ENCODE measurements at places on chromosomes 16 and 17.
A peak's percentile ranks its signal among the peaks of the same experiment; 100 is the strongest.

- DNase-seq = peak; percentile 51
These were observed 25.5 kb upstream of the CIITA start for GRCh38 chr16:10851512-10851911.

DNA sequence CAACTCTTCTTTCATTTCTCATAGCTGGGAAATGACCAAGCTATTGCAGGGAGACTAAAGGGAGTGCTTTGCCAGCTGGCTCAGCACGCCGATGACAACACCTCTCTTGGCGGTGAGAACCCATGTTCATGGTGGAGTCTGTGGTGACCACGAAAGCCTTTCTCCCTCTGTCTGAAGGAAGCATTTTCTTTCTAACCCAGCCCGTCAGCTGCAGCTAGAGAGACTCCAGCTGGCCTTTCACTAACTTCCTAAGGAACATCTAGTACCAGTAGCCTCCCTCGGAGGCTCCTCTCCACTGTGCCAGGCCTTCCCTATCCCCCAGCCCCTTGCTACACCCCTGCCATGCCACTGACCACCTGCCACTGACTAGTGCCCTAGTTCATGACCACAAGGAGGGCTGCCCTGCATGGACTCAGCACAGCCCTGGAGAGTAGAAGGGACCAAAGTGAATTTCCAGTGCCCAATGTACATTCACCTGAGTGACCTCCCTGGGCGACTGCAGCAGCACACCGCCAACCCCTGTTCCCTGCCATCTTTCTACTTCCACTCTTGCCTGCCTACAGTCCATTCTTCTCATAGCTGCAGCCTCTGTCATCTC, 81.3 kb downstream of the CBLN1 start:
- no peak for DNase-seq

- DNase-seq = no peak
These were observed 6.0 kb downstream of the LYRM1 start for GRCh38 chr16:20906341-20907255.

- no peak for DNase-seq
These were observed 50.7 kb downstream of the TANGO6 start for GRCh38 chr16:68893710-68894705.

GRCh38 chr17:71316176-71316897, 804.5 kb upstream of the SOX9 start:
- no peak for DNase-seq

GRCh38 chr17:82283208-82283749, 9.8 kb upstream of the CSNK1D start:
- DNase-seq = peak; percentile 75

DNA sequence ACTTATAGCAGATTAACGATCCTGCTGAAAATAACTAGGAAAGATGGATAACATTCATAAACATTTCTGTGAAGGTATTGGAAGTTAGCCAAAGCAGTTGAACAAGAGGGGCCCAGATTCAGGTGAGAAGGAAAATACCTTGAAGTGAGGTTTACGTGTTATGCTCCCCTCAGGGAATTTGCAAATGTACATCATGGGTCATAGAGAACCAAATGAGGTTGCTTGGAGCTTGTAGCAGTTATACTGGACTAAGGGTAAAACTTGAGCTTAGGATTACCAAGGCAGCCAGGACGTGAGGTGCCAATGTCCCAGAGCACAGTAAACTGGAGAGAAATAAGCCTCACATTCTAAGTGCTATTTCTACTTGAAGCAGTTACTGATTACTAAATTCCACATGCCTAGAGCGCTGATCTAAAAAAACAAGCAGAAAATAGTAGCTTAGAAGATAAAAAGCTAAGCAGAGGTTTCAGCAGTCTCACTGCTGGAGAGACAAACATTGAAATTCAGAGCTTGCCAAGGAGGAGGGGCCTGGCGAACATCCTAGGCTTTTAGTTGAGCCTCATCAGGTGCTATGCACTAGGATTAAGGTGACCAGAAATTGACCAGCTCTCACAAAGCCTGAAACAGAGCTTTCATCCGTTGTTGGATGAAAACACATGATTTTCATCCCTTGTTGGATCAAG, 136.7 kb upstream of the FAM20A start:
- no peak for DNase-seq

GRCh38 chr17:4706121-4706520, 2.2 kb upstream of the PELP1 start:
- DNase-seq = no peak

GRCh38 chr17:71304498-71305158, 816.2 kb upstream of the SOX9 start:
- DNase-seq = peak; percentile 29

DNA sequence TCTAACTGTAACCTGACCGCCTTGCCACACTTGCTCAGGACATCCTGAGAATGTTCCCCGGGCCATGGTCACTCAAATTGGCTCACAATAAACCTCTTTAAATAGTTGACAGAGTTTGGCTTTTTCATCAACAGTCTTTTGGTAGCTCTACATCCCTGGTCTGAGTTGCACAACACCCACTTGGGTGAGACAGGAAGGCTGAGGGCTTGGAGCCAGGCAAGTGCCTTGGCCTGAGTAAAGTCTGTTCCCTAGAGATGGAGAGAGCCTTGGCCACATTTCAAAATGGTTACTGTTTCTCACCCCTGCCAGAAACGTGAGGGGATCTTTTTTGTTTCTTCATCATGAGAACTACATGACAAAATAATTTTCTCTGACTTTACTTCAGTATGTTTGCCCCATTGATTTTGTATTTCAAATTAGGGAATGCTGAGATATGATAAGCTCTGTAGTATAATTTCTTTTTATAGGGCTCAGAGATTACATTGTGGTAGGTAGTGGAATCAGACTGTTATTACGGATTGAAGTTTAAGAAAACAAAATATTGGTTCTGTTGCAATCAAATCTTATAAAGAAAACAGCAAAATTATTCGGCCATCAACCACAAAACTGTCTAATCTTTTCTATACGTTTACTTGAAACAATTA, 53.9 kb upstream of the NETO2 start:
- DNase-seq = no peak

- DNase-seq = no peak
These were observed 101.4 kb upstream of the HSBP1 start for GRCh38 chr16:83706394-83706793.

DNA sequence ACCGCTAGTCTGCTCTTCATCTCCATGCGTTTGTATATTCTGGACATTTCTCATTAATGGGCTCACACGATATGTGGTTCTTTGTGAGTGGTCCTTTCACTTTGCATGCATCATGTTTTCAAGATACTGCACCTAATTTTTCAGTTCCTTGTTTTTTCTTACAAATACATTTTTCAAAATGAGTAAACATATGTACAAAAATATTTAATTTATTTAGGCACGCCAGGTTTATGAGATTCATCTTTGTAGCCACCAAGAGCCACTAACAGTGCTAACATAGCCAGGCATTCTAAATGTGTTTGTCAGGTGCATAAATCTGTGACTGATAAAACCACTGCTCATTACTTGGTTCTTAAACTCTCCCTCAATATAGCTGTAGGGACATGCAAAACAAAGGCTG, 375.3 kb downstream of the WWOX start:
- no peak for DNase-seq

DNA sequence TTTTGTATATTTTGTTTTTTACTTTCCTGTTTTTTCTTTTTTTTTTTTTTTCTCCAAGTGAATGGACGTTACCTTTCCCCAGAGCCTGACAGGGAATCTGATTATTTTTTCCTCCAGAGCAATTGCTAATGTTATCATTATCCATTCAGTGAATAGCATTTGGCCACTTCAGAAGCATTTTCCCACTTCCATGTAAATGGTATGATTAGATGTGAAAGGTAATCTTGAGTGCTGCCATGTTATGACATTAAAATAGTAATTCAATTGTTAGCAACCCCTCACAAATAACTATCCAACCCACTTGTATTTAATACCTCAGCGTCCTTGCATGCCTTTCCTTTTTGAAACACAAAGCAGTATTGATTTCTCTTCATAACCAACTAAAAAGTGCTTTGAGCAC, 1243.8 kb downstream of the CDH8 start:
- no peak for DNase-seq

- DNase-seq = peak; percentile 99
These were observed 2.9 kb upstream of the KCNH6 start for GRCh38 chr17:63519972-63520882.
